ENCODE measurements at places on chromosomes 4 and X.

DNA sequence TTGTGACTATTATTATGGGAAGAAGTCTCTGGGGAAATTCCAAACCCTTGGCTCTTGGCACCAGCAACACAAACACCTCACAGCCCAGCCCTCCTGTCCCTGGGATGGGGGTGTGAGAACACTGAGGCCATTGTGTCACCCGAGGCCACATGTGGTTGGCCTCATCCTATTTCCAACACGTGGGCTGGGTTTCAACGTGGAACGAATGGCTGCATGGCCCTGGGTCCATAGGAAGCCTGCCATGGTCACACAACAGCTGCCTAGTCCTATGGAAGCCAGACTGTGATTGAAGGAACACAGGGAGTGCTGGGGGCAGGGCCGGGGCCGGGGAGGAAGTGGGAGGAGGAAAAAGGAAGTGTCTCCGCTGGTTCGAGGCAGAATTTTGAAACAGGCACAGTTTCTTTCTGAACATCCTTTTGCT is 10.0 kb downstream of the CLCN4 start:
- DNase-seq: no peak

GRCh38 chr4:139665690-139666529 is at the start of gene MGST2:
Gene MGST2 (plus strand): TSS chr4:139665819. CDS start chr4:139666020, 201 bp downstream.
- peak; percentile 77 for DNase-seq

GRCh38 chrX:79266702-79267101 is 100.4 kb downstream of the ITM2A start:
- DNase-seq: no peak

GRCh38 chr4:10015140-10015753 is 6.0 kb downstream of the SLC2A9 start:
- peak; percentile 47 for DNase-seq

- no peak for DNase-seq
Observed at GRCh38 chr4:10811991-10812390, 127.4 kb upstream of the CLNK start.

- peak; percentile 33 for DNase-seq
Observed at GRCh38 chr4:23999714-24000469, 110.0 kb upstream of the PPARGC1A start.

GRCh38 chr4:2833671-2834000 is 10.0 kb upstream of the ADD1 start:
- DNase-seq: no peak

- DNase-seq: no peak
Observed at GRCh38 chrX:140151316-140151715, 186.0 kb upstream of the CXorf66 start.

GRCh38 chr4:140053185-140053584 is 100.8 kb downstream of the MAML3 start:
- no peak for DNase-seq

GRCh38 chr4:149223659-149224058 is 592.0 kb downstream of the IQCM start:
- no peak for DNase-seq

DNA sequence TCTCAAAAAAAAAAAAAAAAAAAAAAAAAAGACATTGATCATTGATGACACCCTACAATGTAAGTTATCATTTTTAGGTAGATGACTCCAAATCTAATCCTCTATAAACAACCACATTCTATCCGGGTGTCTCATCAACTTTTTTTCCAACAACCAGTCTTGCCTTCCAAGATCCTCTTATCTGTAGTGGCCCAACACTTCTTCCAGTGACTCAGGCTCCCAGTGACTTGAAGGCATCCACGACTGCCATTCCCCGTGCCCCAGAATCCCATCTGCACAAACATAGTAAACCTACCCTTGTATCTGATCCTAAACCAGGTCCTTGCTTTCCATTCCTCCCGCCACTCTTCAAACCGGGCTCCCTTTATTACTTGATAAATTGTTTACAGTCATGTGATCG is 15.6 kb upstream of the TSPAN5 start:
- DNase-seq: no peak

DNA sequence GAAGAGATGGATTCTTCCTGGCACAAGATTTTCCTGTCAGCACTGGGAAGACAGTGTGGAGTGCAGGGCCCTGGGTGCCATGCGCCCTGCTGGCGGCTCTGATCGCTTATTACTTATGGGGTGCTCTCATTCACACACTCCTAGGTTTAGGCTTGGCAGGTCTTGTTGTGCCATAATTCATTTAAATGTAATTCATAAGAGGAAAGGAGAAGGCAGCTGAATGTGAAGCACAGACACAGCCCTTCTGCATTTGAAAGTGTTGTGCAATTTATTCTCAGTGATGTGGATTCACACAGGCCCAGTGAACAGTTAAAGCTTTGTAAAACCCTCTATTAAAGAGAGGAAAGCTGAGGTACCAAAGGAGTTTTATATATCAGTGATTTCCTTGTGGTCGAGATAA is 249.7 kb downstream of the C4orf33 start:
- DNase-seq: no peak

DNA sequence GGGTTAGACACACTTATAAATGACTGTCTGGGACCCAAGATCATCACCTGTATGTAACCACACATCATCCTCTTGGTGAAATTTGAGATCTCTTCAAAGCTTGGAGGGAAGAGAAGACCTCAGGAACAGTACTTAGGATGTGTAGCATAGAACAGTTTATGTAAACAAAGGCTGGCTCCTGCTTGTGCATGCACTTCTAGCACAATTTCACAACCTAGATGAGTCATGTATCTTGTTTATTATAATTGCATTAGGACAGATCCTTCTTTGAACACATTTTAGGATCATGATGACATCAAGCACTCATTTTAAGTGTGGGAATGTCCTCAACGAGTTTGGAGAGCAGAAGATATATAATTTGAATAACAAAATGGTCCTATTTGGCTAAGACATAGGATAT is 26.3 kb upstream of the ZMAT1 start:
- no peak for DNase-seq

DNA sequence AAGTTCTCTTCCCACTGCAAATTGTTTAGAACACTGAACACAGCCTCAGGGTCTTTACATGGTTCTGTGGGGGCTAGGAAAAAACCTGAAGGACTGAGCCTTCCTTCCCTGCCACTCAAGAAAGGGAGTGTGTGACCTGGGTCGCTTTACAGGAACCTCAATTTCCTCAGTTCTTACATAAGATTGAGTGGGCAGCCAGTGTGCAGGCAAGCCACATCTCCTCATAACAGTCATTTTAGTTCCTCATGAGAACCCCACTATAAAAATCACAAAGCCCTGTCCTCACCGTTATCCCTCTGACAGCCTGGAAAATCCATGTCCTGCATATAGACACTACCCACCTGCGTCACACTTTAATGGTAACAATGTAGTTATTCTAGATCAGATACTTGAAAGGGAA is 2.1 kb upstream of the ETDC start:
- DNase-seq: no peak

- DNase-seq: no peak
Observed at GRCh38 chrX:137062915-137063617, 29.3 kb upstream of the GPR101 start.
